Left colon (tissue), 2 donors: ENCODE measurements at places on chromosomes 7 and 10. TPM values are rescaled to one million over a fixed set of nuclear protein-coding genes. Genes with fewer than 3 reads are reported as not detected.
A peak's percentile ranks its signal among the peaks of the same experiment; 100 is the strongest.

DNA sequence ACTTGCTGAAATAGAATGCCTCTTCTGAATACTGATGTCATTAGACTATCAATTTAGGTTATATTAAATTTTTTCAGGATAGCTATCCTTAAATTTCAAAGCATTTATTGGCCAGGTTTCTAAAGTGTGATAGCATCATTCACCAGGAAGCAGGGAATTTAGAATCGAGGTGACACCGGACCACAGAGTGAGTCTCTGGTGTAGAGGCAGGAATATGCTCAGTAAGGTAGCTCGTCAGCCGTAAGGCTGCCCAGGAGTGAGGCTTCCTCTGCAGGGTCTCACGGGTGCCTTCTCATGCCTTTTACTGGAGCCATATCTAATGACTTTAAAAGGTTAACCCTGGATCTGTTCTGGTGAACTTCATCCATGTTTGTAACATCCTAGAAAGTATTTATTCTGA lies 170.8 kb upstream of the KLF14 start:
- peak; percentile 23 for DNase-seq

GRCh38 chr10:16968416-16969041 lies 151.3 kb upstream of the RSU1 start:
- no peak for DNase-seq

Gene PAPSS2
- total RNA-seq = 322 TPM

GRCh38 chr7:77661816-77662215 lies 34.4 kb upstream of the RSBN1L start:
- no peak for DNase-seq

DNA sequence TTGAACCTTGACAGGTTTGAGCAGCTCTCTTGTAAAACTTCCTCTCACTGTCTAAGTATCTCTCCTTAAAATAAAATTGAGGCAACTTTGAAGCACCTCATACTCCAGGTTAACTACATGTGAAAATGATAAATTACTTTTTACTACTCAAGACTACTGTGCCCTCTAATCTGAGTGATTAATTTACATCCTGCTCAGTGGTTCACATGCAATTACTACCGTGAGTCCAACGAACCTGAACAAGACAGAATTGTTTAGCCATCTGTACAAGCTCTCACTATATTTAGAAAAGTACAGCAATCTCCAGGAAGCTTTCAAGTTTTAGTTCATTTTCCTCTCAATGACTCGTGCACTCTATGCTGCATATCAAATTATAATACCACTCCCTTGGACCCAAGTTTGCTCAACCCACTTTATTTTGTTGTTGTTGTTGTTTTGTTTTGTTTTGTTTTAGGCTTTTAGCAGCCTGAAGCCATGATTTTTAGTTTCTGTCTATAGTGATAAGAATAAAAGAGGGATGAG lies 21.2 kb downstream of the PDE1C start:
- DNase-seq = no peak

GRCh38 chr10:103021150-103021899 lies 103.2 kb downstream of the CNNM2 start:
- DNase-seq = no peak
